ENCODE measurements at places on chromosomes 5 and 9.
A peak's percentile ranks its signal among the peaks of the same experiment; 100 is the strongest.

DNA sequence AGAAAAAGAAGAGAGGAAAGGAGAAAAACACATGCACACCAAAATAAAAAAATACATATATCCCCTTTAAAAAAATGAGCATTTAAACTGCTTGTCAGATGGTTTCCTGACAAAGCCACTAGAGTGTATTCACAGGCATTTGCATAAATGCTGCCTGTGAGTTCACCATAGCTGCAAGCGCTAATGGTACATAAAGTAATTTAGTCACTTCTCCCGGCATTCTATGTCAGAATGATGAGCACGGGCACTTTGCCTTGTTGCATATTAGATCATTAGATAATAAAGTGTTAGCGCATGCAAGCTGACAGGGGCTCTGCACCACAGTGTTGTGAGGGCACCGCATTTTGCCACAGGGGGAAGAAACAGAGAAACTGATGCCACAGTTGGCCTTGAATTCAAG, 280.6 kb downstream of the EBF1 start:
- H3K4me3 ChIP-seq = no peak overlapping the region
- no peak overlapping the region for H3K27ac ChIP-seq
- no peaks in the 10 kb centered on the region for H3K36me3 ChIP-seq
- DNase-seq = no peak
- H3K27me3 ChIP-seq = no peaks in the 10 kb centered on the region
- no peaks in the 10 kb centered on the region for H3K4me1 ChIP-seq

DNA sequence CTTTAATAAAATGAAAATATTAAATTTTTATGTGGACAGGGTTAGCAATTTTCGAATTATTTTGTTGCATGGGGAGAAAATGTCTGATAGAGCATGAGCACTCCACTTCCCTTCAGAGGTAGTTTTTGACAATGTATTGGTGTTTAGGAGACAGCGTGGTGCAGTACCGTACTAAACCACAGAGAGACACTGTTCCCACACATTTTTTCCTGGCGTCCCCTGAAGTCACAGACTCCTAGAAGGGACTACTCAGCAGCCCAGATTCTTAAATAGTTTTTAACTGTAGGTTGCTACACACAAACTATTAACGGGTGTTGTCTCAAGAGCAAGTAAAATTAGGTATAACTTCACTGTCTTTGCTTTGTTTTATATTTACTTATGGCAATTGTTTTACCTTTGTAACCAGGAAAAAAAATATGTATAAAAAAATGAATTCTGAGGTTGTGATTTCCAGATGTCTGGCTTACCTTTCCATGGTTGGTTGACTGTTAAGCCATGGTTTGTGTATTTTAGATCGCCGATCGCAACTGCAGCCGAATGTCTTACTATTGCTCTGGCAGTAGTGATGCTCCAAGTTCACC, 171.2 kb downstream of the DOCK8 start:
- no peak overlapping the region for H3K27ac ChIP-seq
- no peaks in the 10 kb centered on the region for H3K27me3 ChIP-seq
- H3K4me3 ChIP-seq = no peak overlapping the region

- no peaks in the 10 kb centered on the region for H3K36me3 ChIP-seq
- H3K27ac ChIP-seq = peak overlapping the region; percentile 46
- no peaks in the 10 kb centered on the region for H3K27me3 ChIP-seq
- H3K4me1 ChIP-seq = peaks cover 6% of the 10 kb centered on the region
- no peak overlapping the region for H3K4me3 ChIP-seq
These were observed 56.1 kb downstream of the SAXO1 start for GRCh38 chr9:18976709-18977531.

DNA sequence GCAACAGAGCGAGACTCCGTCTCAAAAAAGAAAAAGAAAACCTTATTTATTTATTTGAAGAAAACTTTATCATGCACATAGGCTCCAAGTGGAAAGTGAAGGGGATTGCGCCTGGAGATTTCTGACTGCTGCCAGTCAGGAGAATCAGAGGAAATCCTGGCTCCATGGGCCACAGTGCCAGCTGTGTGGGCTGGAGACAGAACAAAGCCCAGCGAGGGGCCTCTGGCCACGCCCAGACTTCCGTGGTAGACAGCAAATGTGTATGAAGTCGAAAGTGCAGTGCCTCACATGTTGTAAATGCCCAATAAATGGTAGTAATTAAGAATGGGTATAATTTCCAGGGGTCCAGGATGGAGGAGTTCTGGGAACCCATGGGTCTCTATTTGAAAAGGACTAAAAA, 75.8 kb upstream of the WWC1 start:
- no peak overlapping the region for H3K27ac ChIP-seq
- DNase-seq = no peak
- no peaks in the 10 kb centered on the region for H3K4me1 ChIP-seq
- no peak overlapping the region for H3K4me3 ChIP-seq
- H3K27me3 ChIP-seq = no peaks in the 10 kb centered on the region

DNA sequence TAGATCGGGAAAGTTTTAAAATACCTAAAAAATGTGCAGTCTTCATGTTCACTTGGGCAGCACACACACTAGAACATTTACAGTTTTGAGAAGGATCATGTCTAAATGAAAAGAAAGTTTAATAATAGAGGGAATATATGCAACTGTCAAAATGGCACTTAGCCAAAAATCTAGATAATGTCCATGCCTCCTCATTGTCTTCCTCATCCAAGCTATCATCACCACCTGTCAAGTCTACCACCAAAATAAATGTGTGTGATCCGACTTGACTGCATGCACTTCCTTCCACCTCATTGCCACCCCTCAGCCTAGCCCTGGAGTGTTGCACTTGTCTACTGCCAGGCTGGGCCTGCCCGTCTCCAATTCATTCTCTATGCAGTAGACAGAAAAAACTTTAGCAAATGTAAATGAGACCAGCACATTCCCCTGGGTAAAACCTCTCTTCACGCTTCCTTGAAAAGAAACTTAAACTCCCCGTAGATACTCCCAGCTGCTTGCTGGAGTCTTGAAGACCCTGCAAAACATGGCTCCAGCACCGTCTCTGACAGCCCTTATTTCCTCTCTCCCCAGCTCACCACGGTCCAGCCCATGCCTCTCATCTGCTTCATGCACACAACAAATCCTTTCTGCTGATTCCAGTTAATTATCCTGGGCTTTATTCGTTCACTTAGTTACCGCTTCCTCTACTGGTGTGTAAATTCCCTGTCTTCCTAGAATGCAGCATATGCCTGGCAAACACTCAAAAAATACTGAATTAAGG, 66.9 kb downstream of the FANCC start:
- DNase-seq = no peak
- peaks cover 4% of the 10 kb centered on the region for H3K4me1 ChIP-seq
- H3K36me3 ChIP-seq = peaks cover 3% of the 10 kb centered on the region
- no peak overlapping the region for H3K27ac ChIP-seq

- H3K27ac ChIP-seq = no peak overlapping the region
- H3K4me3 ChIP-seq = no peak overlapping the region
- H3K4me1 ChIP-seq = no peaks in the 10 kb centered on the region
- no peaks in the 10 kb centered on the region for H3K36me3 ChIP-seq
- no peaks in the 10 kb centered on the region for H3K27me3 ChIP-seq
These were observed 134.5 kb downstream of the FRMD3 start for GRCh38 chr9:83403527-83404238.
